ENCODE measurements at places on chromosomes 6 and 20. TPM values are rescaled to one million over a fixed set of nuclear protein-coding genes. Genes with fewer than 3 reads are reported as not detected.

GPR31 gene
- not detected for total RNA-seq

TRIM40 gene
- not detected for total RNA-seq

GABRR1 gene
- total RNA-seq = not detected

TRIM15 gene
- total RNA-seq = not detected

HCRTR2 gene
- total RNA-seq = 14.3 TPM

XKR7 gene
- total RNA-seq = 12.6 TPM

BHLHE23 gene
- not detected for total RNA-seq

PCSK2 gene
- total RNA-seq = 37.9 TPM

SLC22A16 gene
- total RNA-seq = 0.31 TPM

FUT9 gene
- total RNA-seq = 97.0 TPM

HAO1 gene
- total RNA-seq = not detected

MYBL2 gene
- 0.47 TPM for total RNA-seq

CDSN gene
- total RNA-seq = not detected

COL19A1 gene
- 5.9 TPM for total RNA-seq

NRN1 gene
- 17.9 TPM for total RNA-seq

ACOT13 gene
- 4.4 TPM for total RNA-seq

ECT2L gene
- 0.31 TPM for total RNA-seq

CDC25B gene
- total RNA-seq = 4.5 TPM

LYRM2 gene
- total RNA-seq = 31.2 TPM

SIM1 gene
- not detected for total RNA-seq

BNIP5 gene
- total RNA-seq = not detected

DUSP15 gene
- total RNA-seq = 3.0 TPM

COL11A2 gene
- total RNA-seq = 0.94 TPM

TRIM38 gene
- total RNA-seq = 0.47 TPM

GJA10 gene
- total RNA-seq = not detected

SNAP91 gene
- total RNA-seq = 106 TPM

PRSS35 gene
- 4.8 TPM for total RNA-seq

PROKR2 gene
- total RNA-seq = 40.4 TPM

WFDC2 gene
- 3.4 TPM for total RNA-seq

NOTCH4 gene
- 5.0 TPM for total RNA-seq

PPIL6 gene
- total RNA-seq = 41.5 TPM

UBE2C gene
- 6.9 TPM for total RNA-seq

VPS16 gene
- total RNA-seq = 51.3 TPM

C2 gene
- total RNA-seq = 4.7 TPM

FBXO30 gene
- 93.1 TPM for total RNA-seq

RAET1L gene
- total RNA-seq = 0.62 TPM

MACROD2 gene
- 60.4 TPM for total RNA-seq

LCA5 gene
- 17.3 TPM for total RNA-seq

DST gene
- 329 TPM for total RNA-seq

ETV7 gene
- total RNA-seq = not detected

CLDN20 gene
- total RNA-seq = not detected

HNF4A gene
- not detected for total RNA-seq

WFDC10B gene
- total RNA-seq = not detected

ZBP1 gene
- total RNA-seq = not detected

TGM3 gene
- 0.16 TPM for total RNA-seq

MEI4 gene
- total RNA-seq = 0.47 TPM

RSPH9 gene
- 6.2 TPM for total RNA-seq

PNLDC1 gene
- total RNA-seq = not detected

IL17A gene
- total RNA-seq = not detected

SYNGAP1 gene
- total RNA-seq = 21.5 TPM
